MCF 10A (cell line): ENCODE measurements at places on chromosomes 4 and X. TPM values are rescaled to one million over a fixed set of nuclear protein-coding genes. Genes with fewer than 3 reads are reported as not detected.

The BOD1L1 gene
- total RNA-seq, result 46.8 and 55.4 TPM in 2 replicates

DNA sequence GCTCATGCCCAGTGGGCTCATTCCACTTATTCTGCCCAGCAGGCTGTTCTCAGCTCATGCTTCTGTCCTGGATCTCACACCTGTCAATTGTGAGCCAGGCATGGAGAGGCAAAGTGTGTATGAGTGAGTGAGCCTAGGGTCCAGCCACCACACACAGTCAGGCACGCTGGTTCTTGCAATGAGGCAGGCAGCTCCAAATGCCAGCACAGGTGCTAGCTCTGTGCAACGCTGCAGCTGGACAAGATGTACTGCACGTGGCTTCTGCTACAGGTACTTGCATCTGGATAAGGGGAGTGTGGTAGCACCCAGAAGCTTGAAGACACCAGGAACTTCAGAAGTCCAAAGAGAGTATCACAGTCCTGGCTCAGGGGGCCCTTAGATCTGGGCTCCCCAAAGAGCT is 1249.4 kb upstream of the IGFBP7 start:
- no peak for DNase-seq

DNA sequence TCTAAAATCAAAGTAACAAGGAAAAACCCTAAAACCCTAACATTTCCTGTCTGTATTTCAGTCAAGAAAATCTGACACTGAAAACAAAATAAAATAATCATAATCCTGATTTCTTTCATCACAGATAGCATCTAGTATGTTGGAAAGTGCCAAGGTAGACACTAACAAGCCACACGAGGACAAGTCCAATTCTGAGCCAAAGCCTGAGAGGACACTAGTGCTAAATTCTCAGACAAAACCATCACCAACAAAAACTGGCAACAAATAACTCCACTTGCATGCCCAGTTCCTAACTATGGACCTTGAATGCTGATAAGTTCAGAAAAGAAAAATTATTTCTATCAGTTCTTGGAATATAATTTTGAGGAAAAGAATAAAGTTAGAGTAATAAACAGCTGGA is 113.7 kb downstream of the MANBA start:
- DNase-seq, result no peak

The PDZD4 gene
- total RNA-seq, result 0.29 TPM in 1 of 2 replicates, not detected in the other

GRCh38 chr4:140675599-140676231 is 80.5 kb downstream of the TBC1D9 start:
- peak; percentile 30 for DNase-seq

DNA sequence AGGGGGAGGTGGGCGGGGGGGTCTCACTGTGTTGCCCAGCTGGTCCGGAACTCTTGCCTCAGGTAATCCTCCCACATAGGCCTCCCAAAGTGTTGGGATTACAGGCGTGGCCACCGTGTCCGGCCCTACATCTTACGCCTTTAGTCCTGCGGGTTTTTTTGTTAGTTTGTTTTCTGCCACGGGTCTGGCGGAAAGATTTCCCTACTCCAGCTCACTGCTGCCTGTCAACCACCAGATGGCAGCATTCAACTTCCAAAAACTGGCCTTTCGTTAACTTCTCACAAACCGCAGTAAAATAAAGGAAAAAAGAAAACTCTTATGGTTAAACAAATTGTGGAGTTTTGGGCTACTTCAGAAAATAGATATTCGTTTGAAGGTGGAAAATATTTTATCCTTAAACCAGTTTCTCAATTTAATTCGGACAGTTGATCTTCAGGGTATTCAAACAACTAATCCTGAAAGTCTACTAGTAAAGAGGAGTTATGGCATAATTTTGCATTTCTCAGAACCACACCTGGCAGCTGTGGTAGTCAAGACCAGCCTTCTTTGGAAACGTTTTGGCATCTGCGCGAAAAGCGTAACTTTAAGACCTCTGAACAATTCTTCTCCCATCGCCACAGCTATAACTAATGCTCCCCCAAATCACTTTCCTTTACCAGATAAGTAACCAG is 41.1 kb downstream of the LUZP4 start:
- peak; percentile 70 for DNase-seq

The IRS4 gene
- total RNA-seq, result not detected in 2 replicates

- no peak for DNase-seq
Measured at GRCh38 chr4:123025398-123025797, 103.0 kb upstream of the NUDT6 start.

The ERAS gene
- 0.25 TPM in 1 of 2 replicates, not detected in the other for total RNA-seq

DNA sequence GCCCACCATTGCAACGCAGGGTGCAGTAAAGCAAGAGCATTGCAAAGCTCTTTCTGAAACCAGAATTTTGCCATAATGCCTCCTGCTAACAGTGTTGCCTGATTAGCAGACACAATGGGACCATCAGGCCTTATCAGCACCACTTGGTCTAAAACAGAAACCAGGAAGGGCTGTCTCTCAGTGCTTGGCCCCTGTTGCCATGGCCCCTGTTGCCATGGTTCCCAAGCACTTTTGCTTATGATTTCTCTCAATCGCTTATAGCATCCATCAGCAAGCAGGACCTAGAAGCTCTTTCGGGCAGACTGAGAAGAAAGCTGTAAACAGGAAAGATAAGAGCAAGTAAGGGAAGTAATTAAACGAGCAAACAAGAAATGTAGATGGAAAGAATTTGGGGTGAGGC is 36.8 kb downstream of the RTL5 start:
- DNase-seq, result no peak

DNA sequence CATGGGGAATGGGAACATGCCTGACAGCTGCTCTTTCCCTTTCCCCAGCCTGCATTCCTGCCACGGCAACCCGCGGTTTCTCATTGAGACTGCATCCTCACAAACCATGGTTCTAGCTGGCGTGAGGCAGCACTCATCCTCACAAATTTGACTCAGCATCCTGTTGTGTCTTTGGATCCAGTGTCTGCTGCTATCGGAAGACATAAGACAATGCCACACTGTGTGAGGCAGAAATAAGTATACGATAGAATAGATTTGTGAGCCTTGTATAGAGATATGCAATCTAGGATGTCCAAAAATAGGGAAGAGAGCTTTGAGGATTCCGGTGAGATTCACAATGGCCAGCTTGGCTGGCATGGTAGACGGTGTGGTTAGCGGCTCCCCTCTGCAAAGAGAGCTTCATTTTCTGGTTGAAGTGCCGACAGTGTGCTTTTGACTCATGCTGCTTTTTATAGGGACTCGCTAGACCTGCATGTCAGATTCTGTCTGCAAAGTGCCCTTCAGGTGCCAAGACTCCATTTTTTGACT is 161.3 kb upstream of the PSAPL1 start:
- no peak for DNase-seq

DNA sequence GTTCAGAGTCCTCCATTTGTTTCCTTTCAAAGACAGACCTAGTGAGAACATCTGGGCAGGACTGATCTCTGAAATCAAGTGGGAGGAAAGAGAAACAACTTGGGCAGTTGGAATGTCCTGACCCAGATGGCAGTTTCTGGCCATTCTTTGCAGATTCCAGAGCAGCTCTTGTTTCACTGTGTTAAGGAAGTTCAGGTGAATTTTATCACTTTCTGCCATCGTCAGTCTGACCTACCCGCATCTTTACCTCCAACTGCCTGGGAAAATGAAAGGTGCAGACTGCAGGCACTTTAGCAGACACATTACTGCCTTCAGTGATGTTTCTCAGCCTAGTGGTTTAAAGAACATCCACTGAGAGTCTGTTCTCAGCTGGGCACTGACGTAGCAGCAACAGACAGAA is 216.2 kb downstream of the CEP135 start:
- no peak for DNase-seq

The ADGRG2 gene
- total RNA-seq, result 6.4 and 8.6 TPM in 2 replicates

The IL1RAPL1 gene
- total RNA-seq, result not detected in 2 replicates

The FAM3A gene
- 40.9 and 45.3 TPM in 2 replicates for total RNA-seq

The FREM3 gene
- not detected in 2 replicates for total RNA-seq

DNA sequence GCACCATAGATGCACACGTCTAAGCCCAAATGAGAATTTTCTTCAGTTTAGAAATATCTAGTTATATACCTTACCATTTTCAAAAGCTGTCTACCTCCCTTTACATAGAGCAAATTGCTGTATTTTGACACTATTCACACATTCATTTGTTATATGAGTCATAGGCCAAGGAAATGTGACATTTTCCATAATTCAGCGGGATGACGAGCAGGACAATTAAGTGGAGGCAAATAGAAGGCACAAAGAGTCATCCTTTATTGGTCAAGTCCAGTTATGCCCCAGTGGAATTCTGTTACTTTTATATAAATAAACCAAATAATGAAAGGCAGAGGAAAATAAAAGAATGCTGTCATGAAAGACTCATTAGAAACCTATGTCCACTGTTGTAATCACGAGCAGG is 27.9 kb downstream of the FGF13 start:
- DNase-seq, result no peak

The DNAAF6 gene
- total RNA-seq, result not detected in 2 replicates
